Sigmoid colon (tissue), 7 donors: ENCODE measurements at places on chromosomes 2 and 18. TPM values are rescaled to one million over a fixed set of nuclear protein-coding genes. Genes with fewer than 3 reads are reported as not detected.

GRCh38 chr2:44172576-44172975 lies 3.9 kb downstream of the PPM1B start:
- no peak for DNase-seq

- DNase-seq, result peak; percentile 87
These were observed 37.5 kb downstream of the PAX8 start for GRCh38 chr2:113240915-113241911.

DNA sequence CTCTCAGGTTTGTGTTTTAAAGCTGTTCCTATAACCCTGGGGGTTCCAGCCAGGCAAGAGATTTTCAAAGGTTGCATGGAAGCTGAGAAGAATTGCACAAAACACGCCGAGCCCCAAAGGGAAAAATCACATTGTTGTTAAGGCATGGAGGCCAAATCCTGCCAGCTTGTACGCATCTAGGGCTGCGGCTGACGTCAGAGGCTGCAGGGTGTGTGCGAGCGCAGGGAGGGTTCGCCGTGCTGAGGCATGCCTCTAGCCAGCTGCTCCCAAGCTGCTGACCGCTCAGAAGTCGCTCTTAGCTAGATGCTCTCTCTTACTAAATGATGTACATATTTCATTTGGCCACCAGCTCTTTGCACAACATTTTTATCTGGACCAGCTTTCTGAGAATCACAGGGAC lies 191.8 kb downstream of the LPIN1 start:
- peak; percentile 90 for DNase-seq

DNA sequence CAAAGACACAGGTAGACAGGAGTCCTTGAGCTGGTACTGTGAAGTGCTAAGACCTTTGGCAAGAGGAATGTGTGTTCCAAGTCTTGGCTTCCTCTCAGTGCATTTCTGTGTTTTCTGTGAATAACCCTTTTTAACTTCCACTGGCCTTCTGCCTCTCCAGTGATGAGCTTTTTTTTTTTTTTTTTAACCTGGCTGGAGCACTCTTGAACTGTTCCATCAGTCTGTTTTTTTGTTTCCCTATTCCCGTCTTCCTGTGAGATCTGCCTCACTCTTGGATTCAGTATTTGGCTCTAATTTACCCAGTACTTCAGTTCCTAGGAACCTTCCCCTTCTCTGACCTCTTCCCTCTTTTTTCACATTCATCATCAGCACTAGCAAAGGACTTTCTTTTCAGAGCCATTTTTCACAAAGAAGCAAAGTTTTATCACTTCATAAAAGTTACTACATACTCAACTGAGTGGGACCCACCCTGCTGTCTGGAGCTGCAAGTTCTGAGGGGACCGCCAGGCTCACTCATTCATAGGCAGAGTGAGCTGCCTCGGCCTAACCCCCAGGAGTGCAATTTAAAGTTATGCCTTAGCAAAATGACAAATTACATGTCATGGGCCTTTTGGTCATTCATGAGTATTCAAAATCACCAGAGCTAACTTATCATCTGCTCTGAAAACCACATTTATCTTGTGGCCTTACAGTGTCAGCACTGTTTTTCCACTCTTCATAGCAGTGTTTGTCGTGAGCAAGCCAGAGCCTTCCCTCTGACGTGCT lies 126.9 kb upstream of the DAPL1 start:
- DNase-seq, result no peak

GRCh38 chr2:54081574-54081973 lies 33.8 kb upstream of the ACYP2 start:
- DNase-seq, result no peak

DNA sequence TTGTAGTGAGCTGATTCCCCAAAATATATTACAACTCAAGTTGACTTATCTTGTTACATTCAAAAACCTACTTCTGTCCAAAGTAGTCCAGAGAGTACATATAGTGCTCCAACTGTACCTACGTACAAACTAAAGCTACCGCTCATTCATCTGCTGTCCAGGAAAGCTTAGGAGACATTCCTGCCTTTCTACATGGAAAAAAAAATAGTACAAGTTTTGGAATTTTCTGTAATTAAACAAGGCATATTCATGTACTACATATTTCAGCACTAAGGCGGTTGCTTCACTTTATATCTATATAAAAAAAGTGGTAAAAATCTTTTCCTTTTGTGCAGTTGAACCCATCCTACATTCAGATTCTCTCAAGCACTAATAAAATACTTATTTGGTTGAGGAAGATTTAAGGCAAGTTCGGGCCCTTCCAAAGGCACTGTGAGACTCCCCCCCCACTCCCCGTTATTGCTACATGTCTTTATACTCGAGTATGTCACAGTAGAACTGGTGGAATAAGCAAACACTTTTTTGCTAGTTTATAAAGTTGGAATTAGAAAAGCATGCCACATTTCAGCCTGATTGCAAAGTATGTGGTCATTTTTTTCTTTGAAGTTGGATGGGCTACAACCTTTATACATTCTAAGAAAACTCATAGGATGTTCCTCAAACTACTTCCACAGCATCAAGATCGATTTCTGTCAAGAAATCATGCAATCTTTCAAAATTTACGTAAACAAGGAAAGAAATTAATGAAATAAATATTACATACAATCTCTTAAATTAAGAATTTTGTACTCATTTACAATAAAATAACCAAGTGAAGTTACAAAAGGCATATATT lies 3.7 kb downstream of the ZFP36L2 start:
- no peak for DNase-seq

The AOX1 gene
- total RNA-seq, result 20.8 TPM

The ELMOD3 gene
- total RNA-seq, result 26.0 TPM

GRCh38 chr18:30870466-30870865 lies 172.1 kb downstream of the DSC3 start:
- no peak for DNase-seq

The CYP27C1 gene
- total RNA-seq, result 0.27 TPM

GRCh38 chr2:24076849-24077534 lies 866 bp upstream of the SF3B6 start:
- DNase-seq, result no peak
